ENCODE measurements at places on chromosomes 6 and 20.

GRCh38 chr6:42281570-42281969 lies 63.9 kb upstream of the MRPS10 start:
- peak; percentile 44 for ATAC-seq

DNA sequence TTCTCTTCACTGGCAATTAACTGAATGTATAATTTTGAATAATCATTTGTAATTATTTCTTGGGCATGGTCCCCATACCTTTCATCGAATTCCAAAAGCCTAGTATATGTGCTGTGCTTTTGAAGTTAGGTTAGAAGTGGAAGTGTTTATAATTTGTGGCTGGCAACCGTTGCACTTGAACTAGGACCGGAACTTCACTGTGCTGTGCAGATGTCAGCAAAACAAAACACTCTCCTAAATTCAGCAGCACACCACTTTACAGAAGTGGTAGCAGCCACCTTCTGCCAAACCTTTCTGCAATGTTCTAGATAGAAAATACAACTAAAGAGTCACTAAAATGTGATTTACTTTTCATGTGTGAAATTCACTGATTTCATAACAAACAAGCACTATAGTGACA lies 111.9 kb downstream of the FAM83B start:
- ATAC-seq = no peak

DNA sequence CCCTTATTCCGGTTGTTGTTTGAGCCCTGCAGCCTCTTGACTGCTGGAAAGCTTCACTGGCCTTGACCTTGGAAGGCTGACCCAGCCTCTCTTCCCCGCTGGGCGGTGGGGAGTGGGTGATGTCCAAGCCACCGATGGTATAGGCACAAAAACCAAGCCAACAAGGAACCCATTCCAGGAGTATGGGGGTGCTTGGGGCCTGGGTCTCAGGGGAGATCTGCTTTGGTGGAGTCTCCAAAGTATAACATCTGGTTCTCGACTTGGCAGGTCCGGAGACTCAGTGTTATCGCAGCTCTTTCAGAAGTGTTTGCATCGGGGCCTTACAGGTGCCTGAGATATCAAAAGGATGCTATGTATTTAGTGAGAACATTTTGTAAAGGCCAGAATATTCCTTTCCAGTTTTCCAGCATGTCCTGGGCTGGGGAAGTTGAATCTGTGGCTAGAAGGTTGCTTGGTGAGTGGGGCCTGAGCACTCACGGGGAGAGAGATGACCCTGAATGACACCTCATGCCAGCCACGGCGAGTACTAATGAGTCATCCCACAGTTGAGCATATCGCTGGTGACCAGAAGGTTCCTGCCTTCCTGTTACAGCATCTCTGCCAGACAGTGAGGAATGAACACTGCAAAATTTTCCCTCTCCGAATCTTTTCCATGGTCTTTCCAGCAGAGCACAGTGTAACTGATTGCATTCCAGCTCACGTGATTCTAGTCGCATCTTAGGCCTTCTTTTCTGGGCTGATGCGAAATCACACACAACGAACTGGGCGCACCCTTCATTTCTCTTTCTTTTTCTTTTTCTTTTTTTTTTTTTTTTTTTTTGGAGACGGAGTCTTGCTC lies 133.9 kb downstream of the ZDHHC14 start:
- ATAC-seq = no peak

GRCh38 chr6:154661768-154662167 lies 71.4 kb upstream of the SCAF8 start:
- no peak for ATAC-seq

DNA sequence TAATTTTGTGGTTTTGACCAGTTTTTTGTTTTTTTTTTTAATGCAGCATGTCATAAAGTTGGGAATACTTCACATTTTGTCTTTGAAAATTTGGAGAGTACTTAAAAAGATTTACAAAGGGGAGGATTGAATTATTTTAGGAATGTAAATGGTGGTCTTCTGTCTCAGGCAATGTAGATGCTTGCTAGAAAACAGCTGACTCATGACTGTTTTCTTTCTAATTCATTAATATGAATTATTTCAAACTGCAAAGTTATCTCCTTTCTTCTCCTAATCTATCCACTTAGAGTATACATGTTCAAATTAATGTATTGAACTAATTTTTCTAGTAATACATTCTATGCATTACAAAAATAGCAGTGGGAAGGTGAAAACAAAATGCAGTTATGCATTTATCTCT lies 24.9 kb downstream of the HCRTR2 start:
- no peak for ATAC-seq

- no peak for ATAC-seq
These were observed 63.5 kb downstream of the JAG1 start for GRCh38 chr20:10610251-10610650.

DNA sequence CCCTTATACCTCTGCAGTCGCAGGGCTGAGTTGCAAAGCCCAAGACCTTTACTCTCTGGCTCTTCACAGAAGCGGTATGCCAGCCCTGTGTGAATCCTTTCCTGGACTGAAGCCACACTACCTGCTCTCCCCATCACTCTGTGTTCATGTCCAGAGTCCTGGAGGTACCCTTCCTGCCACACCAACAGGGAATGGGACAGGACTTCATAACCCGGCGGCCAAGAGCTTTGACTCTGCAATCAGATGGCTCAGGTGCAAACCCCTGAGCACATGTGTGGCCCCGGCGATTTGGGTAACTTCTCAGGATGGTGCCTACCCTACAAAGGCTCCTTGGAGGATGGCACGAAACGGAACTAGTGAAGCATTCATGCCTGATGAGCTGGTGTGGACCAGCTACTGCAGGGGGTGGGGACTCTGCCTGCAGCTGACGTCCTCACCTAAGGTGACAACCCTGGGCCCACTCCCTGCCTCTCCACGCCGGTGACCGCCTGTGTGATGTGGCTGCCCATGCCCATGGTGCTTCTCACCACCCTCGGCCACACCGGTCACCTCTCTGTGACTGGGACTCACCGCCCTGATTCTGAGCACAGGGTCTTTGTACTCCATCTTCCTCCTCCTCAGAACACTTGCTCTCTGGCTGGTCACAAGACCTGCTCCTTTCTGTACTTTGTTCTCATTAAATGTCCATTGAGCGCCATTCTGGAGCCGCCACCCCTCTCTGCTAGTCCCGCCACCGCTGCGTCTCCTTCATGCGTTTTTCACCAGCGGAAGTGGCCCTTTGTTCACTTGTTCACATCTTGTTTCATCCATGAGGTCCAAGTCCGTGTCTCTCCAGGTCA lies 116.7 kb downstream of the SULF2 start:
- ATAC-seq = no peak

GRCh38 chr20:40189621-40190020 lies 499.4 kb downstream of the MAFB start:
- ATAC-seq = no peak

DNA sequence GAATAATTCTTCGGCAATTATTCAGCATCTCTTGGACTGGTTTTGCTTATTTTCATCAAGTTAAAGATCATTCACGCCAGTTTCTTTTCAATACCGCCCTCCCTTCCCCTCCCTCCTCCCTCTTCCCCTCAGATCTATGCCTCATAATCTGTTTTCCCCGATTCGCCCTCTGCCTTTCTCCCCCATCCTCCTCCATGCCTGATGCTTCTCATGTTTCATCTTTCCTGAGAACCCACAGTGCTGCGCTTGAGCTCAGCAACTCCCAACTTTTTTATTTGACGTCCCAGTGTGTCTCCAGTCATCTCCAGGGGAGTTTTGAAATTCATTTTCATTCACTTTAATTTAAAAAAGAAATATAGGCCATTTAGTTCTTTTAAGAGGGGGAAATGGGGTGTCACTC lies 142.7 kb downstream of the PTPRT start:
- ATAC-seq = no peak

DNA sequence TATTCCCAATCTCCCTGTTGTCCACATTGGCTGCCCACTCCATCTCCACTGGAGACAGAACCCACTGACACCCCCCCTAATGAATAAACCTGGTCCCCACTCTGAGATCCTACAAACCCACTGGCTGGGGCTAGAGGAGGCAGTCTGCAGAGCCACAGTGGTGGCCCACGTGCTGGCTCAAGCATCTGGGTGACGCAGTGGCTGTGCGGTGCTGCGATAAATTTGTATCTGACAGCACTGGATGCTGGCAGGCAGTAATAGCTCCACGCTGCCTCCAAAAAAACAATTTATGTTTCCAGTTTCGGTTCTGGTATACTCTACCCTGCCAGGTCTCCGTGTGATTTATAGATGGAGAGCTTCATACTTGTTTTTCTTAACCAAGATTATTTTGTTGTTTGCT lies 87.1 kb upstream of the SYNDIG1 start:
- ATAC-seq = no peak

- ATAC-seq = no peak
These were observed 16.7 kb downstream of the VAPB start for GRCh38 chr20:58405504-58406291.
